MCF 10A (cell line): ENCODE measurements at places on chromosomes 1 and 21.

DNA sequence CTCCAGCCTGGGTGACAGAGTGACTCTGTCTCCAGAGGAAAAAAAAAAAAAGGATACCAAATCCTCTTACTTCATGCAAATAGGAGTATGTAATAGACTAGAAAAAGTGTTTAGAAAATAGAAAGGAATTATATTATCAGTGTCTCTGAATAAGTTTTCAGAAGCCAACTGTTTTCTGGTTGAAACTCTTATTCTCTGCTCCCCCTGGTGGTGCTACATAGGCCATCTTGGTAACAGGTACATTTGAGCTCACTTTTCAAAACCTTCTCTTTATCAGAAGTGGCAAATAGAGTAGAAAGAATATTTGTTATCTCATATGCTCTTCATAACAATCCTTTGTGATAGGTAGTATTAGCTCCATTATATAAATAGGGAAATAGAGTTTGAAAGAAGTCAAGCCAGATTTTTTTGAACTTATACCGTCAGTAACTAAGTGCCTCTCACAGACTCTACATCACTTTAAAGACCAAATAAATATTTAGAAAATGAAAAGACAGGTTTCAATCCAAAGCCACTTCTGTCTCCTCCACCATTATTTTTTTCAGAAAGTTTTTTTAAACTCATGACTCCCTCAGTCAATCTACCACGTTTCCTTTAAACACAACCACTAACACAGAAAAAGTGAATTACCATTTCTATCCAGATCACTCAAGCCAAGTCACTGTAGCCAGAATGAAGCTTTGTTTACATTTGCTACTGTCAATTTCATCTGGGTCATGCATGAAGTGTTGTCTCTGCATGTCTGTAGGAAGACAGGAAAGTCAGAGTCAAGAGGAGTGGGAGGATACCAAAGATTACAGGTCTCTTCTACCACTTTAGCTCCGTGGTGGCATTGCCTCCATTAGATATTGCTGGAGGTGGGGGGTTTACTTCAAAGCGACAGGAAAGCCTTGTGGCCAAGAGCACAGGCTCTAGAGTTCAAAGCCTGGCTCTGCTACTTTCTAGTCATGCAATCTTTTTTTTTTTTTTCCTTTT lies 45.6 kb downstream of the IL23R start:
- peak; percentile 51 for DNase-seq

DNA sequence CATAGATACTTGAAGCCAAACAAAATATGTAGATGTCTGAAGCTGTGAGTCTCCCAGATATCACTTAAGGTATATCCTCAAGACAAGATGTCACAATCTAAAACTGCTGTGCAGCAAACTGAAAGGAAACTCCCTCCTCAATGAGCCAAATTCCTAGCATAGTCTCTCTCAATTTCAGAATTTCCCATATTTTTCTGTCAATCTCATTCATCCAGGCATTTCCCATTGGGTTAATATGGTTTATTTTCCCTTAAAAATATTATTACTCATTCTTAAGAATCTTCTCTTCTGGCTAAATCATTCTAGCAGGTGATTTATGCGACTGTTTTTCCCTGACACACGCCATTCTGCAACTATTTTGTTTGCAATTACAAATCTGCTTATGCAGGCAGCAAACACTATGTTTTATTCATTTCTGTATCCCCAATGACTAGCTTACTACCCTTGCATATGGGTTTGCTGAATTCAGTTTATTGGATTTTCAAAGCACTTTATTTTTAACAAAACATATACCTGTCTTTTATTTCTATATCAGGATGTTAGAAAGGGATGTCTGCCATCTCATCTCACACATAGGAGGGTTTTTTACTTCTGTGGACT lies 69.9 kb downstream of the TNFSF4 start:
- DNase-seq: peak; percentile 25

- DNase-seq: no peak
These were observed 47.9 kb downstream of the DDAH1 start for GRCh38 chr1:85417017-85417416.

GRCh38 chr1:224733027-224733911 lies 117.2 kb downstream of the CNIH3 start:
- no peak for DNase-seq

GRCh38 chr1:233057836-233058235 lies 107.4 kb downstream of the NTPCR start:
- no peak for DNase-seq

DNA sequence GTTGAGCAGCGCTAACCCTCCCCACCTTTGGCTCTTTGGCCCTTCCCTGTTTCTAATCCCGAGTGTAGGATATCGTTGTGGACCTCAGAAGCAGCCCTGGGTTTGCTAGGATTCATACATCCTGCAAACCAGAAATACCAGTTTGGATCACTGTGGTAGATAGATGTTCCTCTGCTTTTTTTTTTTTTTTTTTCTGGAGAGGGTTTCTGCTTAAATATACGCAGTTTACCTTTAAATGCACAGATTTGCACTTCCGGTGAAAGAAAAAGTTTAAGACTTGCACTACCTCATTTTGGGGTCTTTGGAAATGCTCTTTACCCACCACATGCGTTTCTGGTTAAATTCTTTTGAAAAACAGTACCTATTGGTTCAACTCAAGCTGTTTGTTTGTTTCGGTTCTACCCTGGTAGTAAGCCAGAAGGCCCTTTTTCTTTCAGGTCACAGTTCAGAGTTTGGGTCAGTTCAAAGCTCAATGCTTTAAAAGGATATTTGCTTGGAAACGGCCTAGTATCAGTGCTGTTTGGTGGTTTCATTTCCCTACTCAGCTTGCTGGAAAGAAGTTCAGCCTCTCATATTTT lies 908 bp downstream of the DDI2 start:
- DNase-seq: peak; percentile 9

DNA sequence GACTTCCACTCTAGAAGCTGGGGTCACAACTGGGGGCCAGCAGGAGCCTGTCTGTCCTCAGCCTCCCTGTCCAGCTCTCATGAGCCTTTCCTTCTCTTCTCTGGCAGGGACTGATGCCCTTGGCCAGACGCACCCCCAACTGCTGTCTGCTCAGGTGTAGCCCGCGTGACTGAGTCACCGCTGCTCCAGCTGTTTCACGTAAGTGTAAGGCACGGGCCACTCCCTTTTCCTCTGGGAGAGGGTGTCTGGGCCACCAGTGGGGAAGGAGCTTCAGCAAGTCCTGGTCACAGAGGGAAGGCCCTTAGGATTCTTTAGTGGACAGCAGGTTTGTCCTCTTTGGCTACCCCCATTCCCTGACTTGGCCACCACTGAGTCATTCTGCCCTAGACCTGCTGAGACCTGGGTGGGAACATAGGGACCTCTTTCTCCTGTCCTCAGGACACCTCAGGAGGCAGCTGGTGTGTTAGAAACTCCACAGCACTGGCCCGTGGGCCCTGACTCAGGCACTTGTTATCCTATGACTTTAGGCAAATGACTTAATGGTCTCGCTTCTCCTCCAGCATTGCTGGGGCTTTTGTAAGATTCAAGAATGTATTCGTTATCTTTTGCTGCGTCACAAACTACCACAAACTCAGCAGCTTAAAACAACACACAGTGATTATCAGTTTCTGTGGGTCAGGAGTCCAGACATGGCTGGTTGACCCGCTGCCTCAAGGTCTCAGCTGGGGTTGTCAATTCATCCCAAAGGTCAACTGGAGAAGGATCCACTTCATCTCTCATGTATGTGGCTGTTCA lies 64.8 kb downstream of the FAM163A start:
- DNase-seq: no peak

DNA sequence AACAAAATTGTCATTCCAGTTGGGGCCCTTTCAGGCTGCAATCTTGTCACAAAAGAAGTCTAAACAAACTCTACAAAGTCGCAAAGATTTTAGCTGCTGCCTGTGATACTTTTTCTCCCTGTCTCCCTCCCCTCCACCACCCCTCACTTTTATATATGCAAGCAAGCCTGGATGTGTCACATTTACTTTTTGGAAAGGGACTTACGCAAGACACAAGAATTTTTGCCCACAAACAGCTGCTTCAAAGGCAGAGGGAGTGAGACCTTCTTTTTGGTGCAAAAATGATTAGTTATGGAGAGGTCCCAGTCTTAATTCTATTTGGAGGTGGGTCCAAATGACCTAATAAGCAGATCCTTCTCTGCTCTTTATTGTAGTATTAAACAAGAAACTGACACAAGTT lies 22.9 kb upstream of the RALGPS2 start:
- peak; percentile 76 for DNase-seq

GRCh38 chr21:42194863-42195262 lies 24.1 kb upstream of the ABCG1 start:
- no peak for DNase-seq

DNA sequence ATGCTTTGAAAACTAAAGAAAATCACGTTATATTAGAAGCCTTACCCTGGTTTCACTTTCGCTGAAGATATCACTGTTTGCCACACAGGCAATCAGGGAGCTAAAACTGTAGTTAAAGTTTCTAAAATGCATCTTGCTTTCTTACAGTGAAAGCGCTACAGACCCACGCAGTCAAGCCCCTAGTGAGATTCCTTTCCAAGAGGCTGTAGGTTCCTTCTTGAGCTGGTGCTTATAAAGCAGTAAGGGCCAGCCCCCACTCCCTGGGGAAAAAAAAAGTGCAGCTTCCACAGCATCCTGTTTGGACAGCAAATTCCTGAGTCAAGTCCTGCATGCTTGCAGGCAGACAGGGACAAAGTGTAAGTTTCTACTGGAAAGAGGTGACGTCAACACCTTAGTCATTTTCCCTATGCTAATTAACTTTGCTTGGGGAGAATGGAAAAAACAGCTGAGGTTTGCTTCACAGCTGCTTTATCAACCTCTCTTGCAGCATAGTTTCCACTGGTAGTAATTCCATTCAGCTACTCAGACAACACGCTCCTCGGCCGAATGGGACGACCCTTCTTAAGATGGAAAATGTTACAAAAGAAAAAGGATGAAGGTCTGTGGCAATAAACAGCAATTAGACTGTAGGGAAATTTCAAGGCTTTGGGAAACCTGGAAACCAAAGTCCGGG lies 14.7 kb upstream of the KCNE1 start:
- DNase-seq: peak; percentile 96

GRCh38 chr1:21278208-21278859 lies 11.9 kb downstream of the ECE1 start:
- DNase-seq: no peak

- peak; percentile 78 for DNase-seq
These were observed 4.4 kb upstream of the BARHL2 start for GRCh38 chr1:90721210-90722194.

DNA sequence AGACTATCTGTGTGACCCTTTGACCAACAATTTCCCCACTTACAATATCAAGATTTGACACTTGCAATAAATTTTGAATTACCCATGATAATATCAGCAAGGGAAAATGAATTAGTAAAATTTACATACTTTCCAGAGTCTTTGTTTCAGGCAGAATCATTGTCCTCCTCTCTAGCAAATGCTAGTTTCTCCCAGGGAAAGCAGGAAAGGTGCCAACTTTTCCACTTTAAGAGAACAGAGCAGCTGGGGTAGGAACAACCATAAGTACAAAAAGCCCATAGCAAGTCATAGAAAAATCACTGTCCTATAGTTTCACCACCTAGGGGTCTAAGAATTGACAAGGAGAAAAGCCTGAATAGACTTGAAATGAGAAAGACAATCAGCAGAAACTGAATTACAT lies 67.1 kb upstream of the GUCA2B start:
- no peak for DNase-seq

DNA sequence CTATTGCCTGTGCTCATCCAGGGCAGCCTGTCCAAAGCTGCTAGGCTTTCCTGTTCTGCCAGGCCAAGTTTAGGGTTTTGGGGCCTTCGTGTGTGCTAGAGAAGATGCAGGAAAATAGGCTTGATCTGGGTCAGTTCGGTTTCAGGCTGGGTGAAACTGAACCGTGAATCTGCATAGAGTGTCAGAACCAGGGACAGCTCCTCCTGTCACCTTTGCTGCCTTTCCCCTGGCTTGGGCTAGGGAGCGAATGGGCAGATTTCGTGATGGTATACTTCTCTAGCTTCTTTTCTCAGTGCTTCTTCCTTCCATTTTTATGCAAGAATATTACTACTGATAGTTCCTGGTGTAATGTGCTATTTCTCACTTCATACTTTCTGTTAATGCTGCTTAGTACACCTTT lies 6.0 kb upstream of the AGO1 start:
- peak; percentile 39 for DNase-seq
